ENCODE measurements at places on chromosomes 3 and 15.
A peak's percentile ranks its signal among the peaks of the same experiment; 100 is the strongest.

GRCh38 chr3:187920913-187921312, 175.6 kb upstream of the BCL6 start:
- DNase-seq, result no peak

- no peak for DNase-seq
Measured at GRCh38 chr3:76673171-76673570, 366.7 kb upstream of the ROBO2 start.

GRCh38 chr3:140863580-140864009, 78.0 kb upstream of the SLC25A36 start:
- DNase-seq, result peak; percentile 16

- no peak for DNase-seq
Measured at GRCh38 chr3:141373232-141373631, 4.9 kb downstream of the ZBTB38 start.

GRCh38 chr3:111851511-111851954, 7.5 kb upstream of the PHLDB2 start:
- no peak for DNase-seq

DNA sequence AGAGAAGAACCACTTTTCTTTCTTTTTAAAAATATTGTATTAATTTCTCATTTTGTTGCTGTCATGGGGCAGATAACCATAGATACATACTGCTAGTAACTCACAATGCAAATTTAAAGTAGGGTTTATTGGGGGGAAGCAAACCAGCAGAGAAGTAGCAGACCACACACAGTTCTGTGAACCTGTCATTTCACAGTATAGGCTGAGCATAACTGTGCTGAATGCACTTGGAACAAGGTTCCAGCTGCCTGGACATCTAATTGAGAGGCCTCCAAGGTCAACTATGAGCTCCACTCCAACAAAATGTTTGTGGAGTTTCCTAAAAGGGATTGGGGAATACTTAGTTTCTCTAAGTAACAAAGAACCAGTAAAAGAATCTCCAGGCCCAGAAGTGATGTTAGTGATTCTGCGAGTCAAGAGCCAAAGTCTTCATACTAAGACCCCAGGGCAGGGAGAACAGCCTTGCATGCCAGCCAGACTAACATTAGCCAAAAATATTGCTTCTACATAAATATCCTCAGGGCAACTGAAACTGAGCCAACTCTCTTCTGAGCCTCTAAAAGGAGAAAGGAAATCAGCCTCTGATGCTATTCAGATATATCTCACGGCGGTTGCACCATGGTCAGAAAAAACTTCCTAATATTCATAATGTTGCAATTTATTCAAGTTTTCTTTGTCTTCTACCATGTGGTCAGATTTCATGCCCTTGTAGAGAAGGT, 856.4 kb upstream of the ALCAM start:
- DNase-seq, result no peak
